T-helper 9 cell (primary cell): ENCODE measurements at places on chromosomes 5 and 9.

DNA sequence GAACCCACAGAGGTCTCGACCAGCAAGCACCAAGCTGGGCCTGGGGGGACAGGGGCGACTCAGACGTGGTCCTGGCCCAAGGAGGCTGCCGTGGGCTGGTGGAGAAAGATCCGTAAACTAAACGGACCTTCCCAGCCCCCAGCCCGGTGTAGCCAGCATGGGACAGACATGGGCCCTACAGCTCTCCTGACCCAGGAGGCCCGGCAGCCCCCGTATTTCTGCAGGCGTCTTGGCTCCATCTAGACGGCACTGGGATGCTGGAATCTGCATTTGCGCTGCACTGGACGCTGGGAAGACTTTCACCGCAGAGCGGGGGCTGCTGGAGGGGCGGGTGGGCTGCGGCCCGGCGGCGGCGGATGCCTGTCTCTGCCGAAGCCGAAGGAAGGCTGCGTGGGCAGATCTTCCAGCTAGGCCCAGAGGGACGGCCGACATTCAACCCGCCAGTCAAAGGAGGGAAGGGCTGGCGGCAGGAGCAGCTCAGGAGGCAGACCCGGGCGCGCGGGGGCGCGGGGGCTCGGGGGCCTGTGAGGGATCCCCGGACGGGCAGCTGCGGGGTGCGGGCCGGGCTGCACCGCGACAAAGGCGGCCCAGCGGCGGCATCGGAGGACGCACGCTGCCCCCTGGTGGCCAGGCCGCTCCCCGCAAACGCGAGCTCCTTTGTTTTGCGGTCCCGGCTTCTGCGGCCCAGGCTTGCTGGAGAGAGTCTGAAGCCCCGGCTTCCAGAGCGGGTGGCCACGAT, 266.2 kb downstream of the NSG2 start:
- DNase-seq, result peak; percentile 41

DNA sequence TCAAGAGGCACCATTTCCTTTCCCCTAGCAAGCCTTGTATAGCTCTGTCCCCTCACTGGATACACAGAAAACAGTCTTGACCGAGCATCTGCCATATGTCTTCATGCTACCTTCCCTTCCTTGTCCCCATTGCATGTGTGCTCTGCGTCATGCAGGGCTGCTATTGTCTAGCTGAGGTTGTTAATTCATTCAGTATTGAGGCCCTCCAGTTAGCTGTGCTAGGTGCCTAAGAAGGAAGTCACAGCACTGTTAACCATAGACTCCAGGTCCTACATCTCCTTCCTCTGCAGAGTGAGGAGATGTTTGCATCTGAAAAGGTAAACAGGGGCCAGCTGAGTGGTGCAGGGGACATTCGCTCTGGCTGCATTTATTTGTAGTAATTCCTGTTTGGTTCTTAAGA, 48.2 kb downstream of the SLC1A3 start:
- DNase-seq, result no peak

DNA sequence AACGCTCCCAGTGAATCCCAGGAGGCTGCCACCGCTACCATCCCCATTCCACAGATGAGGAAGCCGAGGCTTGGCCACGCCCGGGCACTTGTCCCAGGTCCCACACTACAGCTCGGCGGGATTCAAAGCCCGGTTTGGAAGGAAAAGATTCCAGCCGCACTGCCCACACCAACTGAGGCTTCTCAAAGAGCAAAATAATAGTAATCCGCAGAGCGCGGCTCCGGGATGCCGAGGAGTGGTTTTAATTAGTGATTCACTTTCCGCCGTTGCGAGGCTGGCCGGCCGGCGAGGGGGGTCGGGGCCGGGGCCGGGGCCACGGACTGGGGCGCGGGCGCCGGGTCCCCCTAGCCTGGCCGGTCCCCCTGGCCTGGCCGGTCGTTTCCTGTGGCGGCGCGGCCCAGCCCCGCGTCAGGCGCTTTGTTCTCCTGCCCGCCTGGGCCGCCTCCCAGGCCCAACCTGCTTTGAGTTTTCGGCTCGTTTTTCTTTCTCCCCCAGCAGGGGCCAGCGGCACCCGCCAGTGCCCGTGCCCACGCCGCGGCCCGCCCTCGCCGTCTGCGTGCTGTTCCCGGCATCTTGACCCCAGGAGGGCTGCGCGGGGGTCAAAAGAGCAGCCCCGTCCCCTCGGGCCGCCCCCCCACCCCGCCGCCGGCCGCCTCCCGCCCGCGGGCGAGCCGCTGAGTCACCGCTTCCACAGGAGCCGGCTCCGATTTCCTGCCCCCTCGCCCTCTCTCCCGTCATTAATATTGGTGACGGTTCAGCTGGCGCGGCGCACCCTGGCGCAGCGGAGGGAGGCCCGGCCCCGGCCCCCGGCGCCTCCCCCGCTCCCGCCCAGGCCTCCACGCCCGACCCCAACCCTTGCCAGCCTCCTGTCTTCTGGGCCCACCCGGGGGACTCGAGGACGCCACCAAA, 31.2 kb downstream of the FGF18 start:
- DNase-seq, result no peak

GRCh38 chr9:95763006-95763405, 112.5 kb upstream of the ERCC6L2 start:
- no peak for DNase-seq

GRCh38 chr9:21075484-21075883, 2.3 kb downstream of the IFNB1 start:
- no peak for DNase-seq

DNA sequence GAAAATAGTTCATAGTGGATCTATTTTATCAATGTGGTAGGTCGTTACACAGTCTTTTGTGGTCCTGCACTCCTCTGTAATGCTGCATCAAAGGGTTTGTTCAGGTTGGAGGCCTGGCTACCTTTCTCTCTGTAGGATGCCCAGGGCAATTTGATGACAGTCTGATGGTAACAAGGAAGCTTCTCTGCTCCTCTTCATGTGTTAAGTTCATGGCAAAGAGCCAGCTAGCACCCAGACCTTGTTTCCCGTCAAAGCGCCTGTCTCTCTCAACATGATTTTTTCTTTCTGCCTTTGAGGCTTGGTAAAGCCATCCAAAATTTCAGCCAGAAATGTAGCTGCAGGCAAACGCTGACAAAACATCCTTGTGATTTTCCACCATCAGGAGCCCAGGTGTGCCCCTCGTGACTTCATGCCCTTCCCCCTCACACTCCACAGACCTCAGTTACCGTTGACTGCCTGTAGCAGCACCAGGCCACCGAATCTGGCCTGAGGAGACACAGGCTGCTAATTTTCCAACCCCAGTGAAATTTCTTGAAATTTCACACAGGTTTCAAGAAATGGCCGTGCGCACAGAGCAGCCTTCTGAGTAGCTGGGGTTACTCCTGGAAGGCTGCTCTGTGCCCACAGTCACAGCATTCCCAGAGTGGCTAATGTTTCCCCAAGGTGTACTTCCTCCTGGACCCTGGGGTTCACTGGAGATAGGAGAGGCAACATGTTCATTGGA, 292.7 kb downstream of the CWC27 start:
- no peak for DNase-seq

- no peak for DNase-seq
These were observed 50.1 kb upstream of the PDE4D start for GRCh38 chr5:59943452-59944113.

- DNase-seq, result no peak
These were observed 173.0 kb upstream of the MAP1B start for GRCh38 chr5:71934322-71934721.

- no peak for DNase-seq
These were observed 37.2 kb downstream of the DDX31 start for GRCh38 chr9:132632413-132633129.

DNA sequence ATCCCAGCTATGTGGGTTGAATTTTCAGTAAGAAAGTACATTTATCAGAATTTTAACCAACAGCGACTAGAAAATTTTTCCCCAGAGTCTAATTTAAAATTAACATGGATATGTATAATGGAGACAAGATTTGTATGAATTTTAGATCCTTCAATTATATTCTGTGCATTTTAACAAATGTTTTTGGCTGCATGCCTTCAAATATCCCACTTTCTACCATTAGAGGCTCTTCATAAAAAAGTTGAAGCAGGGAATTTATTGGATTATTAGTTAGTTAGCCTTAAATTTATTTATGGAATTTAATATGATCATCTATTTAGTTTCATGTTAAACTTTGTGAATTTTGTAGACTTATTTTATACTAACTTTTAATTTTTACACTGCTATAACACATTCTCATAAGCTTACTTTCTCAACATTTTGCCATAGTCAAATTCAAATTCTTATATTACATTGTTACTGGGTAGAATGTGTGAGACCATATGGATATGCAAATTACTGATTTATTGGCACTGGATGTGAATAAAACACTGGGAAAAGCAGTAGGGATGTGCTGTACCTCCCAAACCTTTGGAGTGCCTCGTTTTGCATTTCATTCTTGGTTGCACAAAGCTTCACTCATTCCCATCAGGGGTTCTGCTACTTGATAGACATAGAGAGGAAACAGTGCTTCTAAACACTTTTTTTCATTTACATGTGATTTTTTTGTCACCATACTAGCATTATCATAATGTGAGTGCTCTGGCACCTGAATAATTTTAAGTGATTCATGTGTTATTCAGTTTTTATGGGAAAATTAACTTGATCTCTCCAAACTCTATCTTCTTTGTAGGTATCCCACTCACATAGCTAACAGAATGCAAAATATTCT, 491.8 kb upstream of the COX7C start:
- no peak for DNase-seq

DNA sequence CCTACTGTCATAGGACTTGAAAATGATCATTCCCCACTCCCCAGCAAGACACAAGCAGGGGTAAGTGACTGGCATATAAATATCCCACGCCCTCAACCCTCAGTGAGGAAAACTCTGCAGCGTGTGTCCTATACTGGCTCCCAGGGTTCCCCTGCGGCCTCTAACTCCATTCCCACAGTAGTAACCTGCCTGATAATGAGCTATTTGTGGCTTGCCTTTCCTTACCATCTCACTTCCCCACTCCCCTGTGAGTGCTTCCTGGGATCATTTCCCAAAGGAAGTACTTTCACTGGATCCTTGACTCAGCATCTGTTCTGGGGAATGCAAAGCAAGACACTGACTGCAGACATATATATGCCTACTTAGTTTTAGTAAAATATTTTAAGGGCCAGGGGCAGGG, 14.3 kb downstream of the CDC14B start:
- DNase-seq, result no peak

- DNase-seq, result no peak
These were observed 172.3 kb downstream of the ATP10B start for GRCh38 chr5:160679567-160680309.

- no peak for DNase-seq
These were observed 263.1 kb upstream of the RGMB start for GRCh38 chr5:98510143-98510985.

DNA sequence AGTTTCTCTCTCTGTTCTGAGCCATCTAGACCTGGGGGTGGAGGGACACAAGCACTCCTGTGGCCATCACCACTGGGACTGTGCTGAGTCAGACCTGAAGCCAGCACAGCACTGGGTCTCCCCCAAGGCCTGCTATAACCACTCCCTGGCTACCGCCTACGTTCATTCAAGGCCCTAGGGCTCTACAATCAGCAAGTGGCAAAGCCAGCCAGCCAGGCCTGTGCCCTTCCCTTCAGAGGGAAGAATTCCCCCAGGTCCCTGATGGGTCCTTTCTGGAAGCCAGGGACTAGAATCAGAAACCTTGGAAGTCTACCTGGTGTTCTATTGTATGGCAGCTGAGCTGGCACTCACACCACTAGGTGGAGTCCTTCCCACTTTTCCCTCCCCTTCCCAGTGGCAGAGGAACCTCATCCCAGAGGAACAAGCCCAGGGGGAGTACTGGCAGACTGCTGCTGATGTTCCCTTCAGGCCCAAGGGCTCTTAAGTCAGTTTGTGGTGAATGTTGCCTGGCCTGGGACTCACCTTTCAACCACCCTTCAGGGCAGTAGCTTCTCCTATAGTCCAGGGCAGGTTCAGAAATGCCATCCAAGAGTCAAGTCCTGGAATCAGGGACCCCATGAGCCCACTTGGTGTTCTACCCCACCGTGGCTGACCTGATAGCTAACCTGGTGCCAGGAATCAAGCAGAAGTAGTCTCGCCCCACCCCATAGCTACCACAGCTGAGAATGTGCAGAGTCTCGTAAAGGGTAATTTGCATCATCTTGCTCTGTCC, 20.0 kb downstream of the JMY start:
- DNase-seq, result no peak

GRCh38 chr5:10985721-10986110, 224.7 kb upstream of the DAP start:
- DNase-seq, result no peak

GRCh38 chr5:94778299-94778698, 159.8 kb downstream of the SLF1 start:
- DNase-seq, result no peak

GRCh38 chr5:139190125-139190524, 8.0 kb downstream of the SIL1 start:
- DNase-seq, result no peak

DNA sequence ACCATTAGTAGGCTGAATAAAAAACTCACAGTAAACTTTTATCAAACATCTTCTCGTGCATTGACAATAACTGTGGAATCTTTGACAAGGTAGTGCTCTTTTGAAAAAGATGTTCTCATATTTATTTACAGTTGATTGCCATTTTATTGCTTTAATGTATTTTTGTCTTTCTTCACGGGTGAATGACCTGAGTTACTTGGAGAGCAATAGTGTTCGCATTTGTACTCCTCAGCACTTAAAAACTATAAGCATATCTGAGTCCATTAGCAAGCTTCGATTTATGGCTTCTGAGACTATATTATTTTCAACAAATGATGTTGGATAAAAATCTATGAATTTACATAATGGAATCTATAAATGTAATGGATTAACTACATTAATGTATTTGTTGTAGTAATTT, 1012.3 kb downstream of the CDH9 start:
- DNase-seq, result no peak

GRCh38 chr9:77944556-77945243, 86.9 kb downstream of the GNAQ start:
- no peak for DNase-seq

- DNase-seq, result no peak
These were observed 22.5 kb upstream of the ARL14EPL start for GRCh38 chr5:116009806-116010205.

DNA sequence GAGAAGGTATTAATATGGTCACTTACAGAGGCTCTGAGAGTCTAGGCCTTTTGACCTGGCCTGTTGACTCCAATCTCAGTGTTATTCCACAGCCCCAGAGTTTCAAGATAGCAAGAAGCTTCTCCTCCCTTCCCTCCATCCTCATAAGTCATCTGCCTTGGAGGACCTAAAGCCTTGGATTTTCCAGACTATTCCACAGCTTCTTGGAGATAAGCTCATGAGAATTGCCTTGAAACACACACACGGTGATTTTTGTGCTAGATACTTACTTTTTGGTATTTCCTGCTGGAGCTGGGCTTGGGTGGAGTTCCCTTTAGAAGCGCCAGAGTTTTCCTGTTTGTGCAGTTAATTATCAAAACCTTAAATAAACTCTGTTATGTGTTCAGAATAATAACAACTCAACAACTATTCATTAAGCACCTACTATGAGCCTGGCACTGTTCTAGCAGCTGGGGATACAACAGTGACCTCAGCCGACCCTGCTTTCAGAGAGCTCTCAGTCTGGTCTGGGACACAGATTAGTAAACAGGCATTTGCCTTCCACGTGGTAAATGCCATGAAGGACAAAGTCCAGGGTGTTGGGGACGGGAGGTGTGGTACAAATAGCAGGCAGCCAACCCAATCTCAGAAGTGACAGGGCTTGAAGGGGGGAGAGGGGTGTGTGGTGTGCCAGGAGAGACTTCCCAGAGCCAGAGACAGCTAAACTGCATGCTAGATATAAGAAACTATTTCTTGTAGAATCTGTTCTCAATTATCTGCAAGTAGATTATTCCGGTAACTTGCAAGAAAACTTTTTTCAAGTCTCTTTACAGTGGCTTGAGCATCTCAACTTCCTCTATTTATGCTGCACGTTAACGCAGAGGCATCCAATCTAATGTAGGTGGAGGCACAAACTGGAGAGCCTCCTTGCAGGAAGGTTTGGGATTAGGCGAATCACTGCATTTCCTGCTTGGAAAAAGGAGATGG, 55.9 kb upstream of the KLF9 start:
- no peak for DNase-seq
